ENCODE measurements at places on chromosomes 5 and 9.

- DNase-seq = no peak
Measured at GRCh38 chr5:108911055-108911454, 163.4 kb downstream of the FER start.

GRCh38 chr9:114779352-114779845, 26.4 kb downstream of the TNFSF15 start:
- DNase-seq = peak; percentile 87

GRCh38 chr5:122741681-122742080, 33.2 kb upstream of the SNX2 start:
- no peak for DNase-seq

DNA sequence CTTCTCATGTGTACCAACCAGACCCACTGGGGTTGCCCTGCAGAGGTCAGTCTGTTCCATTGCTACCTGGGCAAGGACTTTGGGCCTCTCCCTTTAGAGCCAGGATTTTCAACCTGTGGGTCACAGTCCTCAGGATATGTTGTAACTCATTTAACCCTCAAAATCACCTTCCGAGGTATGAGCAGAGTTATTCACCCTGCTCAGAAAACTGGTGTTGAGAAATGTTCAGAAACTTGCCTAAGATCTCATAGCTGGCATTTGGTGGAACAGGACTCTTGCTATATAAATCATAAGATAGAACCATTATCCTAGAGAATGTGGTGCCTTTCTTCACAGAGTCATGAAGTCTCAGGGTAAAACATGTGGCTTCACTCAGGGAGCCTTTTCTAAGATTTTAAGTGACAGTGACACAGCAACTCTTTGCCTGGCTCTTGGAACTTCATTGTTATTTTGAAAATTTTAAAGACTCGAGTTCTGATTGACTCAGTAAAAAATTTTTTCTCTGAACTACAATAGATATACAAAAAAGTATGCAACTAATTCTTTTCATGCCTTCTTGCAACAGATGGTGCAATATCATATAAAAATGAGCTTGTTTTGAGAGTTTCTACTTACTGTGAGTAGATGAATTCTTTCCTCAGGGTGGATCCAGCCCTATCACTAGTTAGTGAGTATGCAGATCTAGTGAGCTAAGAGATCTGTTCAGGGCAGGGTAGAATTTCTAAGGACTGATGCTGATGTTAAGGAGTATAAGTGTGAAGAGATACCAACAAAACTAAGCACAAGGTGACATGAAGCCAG, 29.5 kb downstream of the CAST start:
- DNase-seq = no peak

DNA sequence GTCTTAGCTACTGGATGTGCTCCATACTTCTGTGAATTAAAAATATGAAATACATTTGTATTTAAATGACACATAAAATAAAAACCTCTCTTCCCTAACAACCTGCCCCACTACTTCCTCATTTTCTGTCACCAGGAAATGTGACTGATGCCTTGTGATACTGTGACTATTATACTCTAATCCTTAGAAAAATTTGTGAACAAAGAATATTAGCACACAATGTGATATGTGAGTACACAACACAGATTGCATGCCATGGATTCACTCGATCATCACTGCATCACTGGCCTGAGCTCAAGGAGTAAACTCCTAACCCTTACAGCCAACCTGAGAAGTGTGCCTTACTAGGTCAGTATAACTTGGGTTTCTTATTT, 281.0 kb downstream of the EFNA5 start:
- DNase-seq = no peak

GRCh38 chr9:135077497-135078200, 9.8 kb upstream of the OLFM1 start:
- DNase-seq = peak; percentile 42

DNA sequence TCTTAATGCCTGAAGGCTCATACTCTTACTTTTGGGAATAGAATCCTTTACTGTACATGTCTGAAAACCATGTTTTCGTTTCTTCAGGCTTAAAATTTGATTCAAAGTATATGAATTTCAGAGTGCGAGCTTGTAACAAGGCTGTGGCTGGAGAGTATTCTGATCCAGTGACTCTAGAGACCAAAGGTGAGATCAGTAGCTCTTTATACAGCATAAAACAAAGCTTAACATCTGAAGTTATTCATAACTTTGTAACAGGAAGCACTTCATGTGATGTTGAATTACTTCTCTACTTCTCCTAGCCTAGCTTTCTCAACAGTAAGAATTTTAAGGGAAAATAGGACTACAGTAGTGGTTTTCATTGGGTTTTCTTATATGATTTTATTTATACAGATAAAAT, 49.4 kb upstream of the FKTN start:
- no peak for DNase-seq

- no peak for DNase-seq
Measured at GRCh38 chr5:1484730-1485578, 38.8 kb downstream of the LPCAT1 start.

DNA sequence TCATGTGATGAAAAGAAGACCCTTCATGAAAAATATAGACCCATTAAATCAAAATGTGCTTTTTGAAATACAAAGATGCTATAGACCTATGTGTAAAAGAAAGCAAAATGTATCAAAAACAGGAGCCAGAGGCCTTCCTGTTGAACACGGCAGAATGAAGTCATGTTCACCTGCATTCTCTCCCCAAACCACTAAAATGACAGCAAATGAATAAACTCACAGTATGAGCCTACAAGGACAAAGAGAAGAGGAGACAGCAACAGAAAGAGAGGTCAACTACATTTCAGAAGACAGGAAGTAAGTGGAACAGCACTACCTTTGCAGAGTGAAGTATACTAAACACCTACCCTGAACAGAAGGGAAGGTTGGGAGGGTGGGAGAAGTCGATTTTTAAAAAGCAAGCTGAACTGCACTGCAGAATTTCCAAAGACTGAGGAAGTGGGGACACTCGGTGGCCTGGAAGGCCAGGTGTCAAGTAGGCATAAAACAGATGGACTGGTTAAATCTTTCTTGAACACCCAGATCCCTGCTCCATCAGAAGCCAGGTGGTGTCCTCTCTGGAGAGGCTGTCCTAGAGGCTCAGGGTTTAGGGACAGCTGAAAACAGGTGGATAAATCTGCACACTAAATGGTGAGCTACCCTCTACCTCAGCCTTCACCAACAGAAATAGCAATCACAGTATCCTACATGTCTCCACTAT, 48.9 kb downstream of the MED27 start:
- no peak for DNase-seq

- no peak for DNase-seq
Measured at GRCh38 chr5:129500101-129500500, 40.0 kb downstream of the ADAMTS19 start.

DNA sequence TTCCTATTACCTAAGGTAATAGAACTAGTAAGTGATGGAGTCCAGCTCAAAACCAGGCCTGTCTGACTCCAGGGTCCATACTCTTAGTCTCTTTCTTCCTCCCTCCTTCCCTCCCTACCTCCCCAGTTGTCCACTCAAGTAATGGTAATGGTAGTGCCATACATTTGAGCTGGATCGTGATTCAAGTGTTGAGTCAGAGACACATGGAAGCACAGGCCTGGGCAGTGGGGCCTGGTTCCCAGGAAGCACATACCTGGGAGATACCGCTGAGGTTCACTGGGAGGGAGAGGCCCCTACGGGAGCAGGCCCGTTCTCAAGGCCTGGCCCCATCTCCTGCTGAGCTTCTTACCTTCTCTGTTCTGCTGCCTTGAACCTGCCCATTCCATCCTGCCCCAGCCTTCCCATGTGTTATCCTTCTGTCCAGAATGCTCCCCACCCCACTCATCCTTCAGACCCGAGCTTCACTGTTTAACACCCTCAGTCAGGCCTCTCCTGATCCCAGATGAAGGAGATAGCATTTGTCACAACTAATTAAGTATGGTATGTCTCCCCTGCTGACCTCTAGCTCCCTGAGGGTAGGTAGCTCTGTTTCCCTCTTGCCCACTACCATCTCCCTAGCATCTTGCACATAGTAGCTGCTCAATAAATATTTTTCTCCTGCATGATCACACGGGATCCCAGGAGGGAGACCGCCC, 13.8 kb downstream of the URM1 start:
- no peak for DNase-seq

DNA sequence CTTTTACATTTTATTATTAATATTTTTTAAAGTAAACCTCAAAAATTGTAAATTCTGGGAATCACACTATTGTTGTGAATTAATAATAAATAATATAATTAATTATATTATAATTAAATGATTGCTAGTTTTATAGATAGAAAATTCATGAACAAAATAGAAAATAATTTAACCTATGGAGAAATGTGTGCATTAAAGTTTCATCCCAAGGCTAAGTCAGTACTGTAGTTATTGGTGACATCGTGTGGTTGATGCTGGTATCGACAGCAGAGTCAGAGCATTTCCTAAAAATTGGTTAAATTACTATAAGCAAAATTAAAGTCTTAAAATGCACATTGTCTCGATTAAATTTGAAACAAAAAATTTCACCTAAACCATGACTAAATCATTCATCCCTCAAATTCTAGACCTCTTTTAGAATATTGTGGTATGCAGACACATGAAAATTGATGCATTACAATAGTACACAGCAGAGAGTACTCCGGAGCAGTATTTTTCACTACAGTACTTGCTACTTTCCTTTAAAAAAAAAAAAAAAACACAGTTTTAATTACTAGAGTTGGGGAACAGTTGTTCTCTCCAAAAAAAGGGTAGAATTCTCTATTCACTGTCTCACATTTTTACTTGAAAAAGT, 73.9 kb downstream of the RORB start:
- no peak for DNase-seq

GRCh38 chr9:17825265-17825659, 246.4 kb downstream of the SH3GL2 start:
- DNase-seq = no peak

DNA sequence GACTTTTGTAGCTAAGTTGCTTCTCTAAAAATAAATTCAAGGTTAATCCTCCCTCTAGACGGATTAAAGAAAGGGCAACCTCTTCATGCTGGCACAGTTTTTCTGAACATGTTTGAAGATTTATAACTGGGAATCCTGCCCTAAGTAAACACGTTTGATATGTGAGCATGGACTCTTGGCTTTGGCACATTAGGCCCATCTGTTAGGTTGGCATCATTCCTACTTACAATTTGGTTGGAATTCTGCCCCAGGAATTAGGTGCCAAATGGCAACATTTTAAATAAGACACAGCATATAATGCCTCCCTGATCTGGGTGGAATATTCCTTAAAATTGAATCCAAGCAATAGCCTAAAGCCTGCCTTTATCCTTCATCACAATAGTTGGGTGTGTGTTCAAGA, 372.3 kb upstream of the CDH18 start:
- no peak for DNase-seq

All from adrenal gland (tissue), 19 donors.